Naive thymus-derived CD4-positive, alpha-beta T cell (primary cell): ENCODE measurements at places on chromosomes 7 and 10. TPM values are rescaled to one million over a fixed set of nuclear protein-coding genes. Genes with fewer than 3 reads are reported as not detected.

TSC22D4 gene
- 30.1 TPM for polyA plus RNA-seq

CFTR gene
- polyA plus RNA-seq: not detected

- H3K27me3 ChIP-seq: no peaks in the 10 kb centered on the region
- no peaks in the 10 kb centered on the region for H3K4me1 ChIP-seq
- no peak overlapping the region for H3K27ac ChIP-seq
- DNase-seq: no peak
- H3K36me3 ChIP-seq: no peaks in the 10 kb centered on the region
Measured at GRCh38 chr7:54944179-54944578, 74.6 kb upstream of the EGFR start.

DNA sequence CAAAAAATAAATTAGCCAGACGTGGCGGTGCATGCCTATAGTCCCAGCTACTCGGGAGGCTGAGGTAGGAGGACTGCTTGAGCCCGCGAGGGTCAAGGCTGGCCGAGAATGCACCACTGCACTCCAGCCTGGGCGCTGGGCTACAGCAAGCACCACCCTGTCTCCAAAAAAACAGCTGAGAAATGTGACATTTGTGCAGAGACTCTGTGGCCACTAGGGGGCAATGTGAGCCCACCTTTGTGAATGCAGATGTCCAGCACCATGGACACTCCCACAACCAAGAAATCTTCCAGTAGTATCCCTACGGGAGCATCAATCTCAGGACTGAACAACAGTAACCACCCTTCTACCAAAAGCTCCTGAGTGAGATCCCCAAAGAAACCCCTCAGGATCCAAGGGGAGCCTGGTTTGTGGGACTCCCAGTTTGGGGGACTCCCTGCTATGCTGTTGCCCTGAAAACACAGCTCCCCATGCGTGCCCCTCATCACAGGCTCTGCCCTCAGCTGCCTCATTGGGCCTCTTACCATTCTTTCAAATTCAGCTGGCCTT lies 6.2 kb upstream of the AHCYL2 start:
- no peak overlapping the region for H3K4me3 ChIP-seq
- H3K27ac ChIP-seq: no peak overlapping the region

DNA sequence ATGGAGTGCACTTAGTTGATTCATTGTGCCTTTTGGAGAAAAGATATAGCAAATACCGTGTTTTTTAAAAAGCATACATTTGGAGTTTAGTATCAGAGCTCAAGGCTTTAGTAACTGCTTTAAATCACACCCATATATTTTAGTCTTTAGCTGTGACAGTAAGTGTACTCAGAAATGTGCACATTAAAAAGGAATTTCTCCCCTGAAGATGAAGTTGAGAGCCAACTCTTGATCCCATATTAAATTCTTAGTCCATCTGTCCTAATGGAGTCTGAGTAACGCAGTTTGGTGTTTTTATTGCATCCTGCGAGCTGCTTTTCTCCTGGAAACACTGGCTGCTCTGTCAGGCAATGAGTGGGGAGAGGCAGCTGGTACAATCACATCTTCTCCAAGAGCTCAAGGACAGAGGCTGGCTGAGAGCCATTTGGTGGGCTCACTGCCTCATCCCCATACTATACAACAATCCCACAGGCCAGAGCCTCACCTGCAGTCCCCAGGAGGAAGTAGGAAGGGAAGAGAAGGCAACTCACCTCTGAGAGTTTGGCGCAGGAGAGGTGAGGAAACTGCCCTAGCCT lies 473.6 kb upstream of the C7orf33 start:
- H3K36me3 ChIP-seq: no peaks in the 10 kb centered on the region
- no peaks in the 10 kb centered on the region for H3K27me3 ChIP-seq
- no peak overlapping the region for H3K4me3 ChIP-seq
- no peaks in the 10 kb centered on the region for H3K4me1 ChIP-seq
- no peak overlapping the region for H3K27ac ChIP-seq
- DNase-seq: no peak

DNA sequence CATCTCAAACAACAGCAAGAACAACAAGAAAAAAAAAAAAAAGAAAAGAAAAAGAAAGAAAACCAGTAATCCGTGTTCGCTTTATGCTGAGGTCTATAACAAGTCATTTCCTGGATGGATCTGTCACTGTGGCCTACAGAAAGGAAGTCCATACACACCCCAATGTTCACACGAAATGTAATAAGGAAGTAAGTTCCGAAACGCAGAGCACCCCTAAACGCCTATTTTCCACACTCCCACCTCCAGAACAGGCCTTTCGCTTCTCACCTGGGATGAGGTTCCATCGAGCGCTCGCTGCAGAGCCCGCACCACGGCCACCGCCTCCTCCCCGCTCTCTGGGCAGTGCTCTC lies 735 bp downstream of the ZNF394 start:
- H3K27me3 ChIP-seq: no peaks in the 10 kb centered on the region
- H3K36me3 ChIP-seq: peaks cover 10% of the 10 kb centered on the region
- peaks cover 27% of the 10 kb centered on the region for H3K4me1 ChIP-seq
- peak overlapping the region; percentile 99 for H3K4me3 ChIP-seq
- DNase-seq: peak; percentile 49
